WERI-Rb-1 (cell line): ENCODE measurements at places on chromosomes 13 and 19.

- DNase-seq: no peak
These were observed 678.5 kb upstream of the PCDH20 start for GRCh38 chr13:62093984-62094780.

- DNase-seq: no peak
These were observed 45.7 kb upstream of the F7 start for GRCh38 chr13:113059891-113060290.

DNA sequence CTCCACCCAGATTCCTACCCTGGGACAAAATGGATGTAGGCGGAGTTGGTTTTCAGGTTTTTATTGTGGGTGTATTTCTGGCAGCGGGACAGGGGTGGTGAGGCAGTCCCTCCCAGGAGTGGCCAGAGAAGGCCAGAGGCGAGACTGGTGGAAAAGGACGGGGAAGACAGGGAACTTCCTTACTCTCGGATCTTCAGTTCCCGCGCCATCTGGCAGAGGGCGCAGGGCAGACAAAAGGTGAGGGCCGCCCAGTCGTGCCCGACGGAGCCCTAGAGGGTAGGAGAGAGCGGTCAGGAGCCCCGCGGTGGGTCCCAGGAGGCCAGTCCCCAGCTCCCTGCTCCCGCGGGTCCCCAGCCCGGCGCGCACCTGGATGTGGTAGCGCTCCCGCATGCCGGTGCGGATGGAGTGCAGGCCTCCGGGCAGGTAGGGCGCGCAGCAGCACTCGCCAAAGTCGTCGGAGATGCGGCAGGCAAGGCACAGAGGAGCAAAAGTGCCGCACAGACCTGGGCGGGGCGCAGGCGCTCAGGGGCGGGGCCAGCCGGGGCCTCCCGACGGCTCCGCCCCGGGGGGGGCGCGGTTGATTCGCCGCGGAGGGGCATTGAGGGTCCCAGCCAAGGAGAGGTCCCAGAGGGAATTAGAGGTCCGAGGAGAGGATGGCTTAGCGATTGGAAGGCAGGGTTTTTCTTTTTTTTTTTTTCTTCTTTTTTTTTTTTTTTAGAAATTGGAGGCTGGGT is 3.0 kb downstream of the CNFN start:
- peak; percentile 89 for DNase-seq

DNA sequence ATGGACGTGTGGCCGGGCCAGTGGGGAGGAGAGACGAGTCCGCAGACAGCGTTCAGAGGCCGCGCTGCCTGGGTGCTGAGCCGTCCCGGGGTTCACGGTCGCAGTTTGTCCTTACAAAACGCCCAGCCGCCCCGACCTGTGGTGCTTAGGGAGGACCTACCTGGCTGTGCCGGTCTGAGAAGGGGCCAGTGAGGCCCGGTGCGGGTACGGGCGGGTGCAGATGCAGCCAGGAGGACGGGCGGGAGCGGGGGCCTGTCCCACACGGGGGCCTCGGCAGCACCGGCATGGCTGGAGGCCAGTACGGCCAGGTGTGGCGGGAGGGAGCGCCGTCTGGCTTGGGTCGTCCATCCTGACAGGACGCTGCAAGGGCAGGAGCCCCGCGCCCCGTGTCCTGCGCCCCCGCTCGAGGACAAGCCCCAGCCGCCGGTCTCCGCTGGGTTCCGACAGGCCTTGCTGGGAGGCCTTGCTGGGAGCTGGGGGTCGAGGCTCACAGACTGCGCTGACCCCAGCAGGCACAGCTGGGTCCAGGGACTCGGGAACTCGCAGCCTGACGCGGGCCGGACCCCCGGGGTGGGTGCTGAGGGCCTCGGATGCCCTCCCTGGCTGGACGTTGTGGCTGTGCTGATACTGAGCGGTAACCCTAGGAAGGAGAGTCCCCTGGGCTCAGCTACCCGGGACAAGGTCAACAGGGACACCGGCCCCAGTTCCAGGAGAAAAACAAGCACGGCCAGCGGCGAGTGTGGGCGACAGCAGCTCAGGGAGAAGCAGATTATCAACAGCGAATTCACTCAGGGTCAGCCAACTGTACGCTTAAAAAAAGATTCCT is 5.3 kb upstream of the PROZ start:
- DNase-seq: peak; percentile 58

DNA sequence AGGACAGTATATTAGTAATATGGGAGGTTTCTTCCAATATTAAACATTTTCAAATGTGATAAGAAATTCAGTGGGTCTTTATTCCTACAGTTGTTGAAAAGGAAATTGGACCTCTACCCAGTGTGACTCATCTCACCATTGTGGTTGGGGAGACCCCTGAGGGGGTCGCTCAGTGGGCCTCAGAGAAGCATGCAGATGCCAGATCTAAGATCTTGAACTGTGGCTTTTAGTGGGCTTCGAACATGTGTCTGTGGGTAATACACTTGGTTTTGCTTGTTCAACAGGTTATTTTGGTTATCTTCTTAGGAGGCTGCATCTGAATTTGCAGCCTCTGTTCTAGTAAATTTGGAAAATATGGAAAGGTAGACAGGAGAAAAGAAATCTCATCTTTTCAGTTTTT is 132.3 kb downstream of the PCCA start:
- no peak for DNase-seq

DNA sequence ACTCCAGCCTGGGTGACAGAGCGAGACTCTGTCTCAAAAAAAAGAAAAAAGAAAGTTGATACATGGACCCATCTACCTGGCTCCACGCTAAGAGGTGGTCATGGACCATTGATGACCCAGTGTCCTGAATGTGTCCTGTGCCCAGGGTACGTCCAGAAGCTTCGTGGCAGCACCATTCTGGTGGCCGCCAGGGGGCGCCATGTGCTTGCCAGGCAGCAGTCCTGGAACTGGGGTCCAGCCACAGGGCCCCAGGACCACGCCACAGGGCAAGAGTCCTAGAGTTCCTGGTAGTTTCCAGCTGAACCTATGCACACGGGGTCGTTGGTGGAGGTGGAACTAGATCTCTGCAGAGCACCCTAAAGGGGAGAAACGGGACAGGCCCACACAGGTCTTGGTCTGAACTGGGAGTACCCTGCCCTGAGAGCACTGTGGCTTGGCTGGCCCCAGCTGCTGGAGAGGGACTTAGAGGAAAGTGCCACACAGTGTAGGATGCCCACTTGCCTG is 19.9 kb upstream of the FBXO27 start:
- DNase-seq: peak; percentile 83

DNA sequence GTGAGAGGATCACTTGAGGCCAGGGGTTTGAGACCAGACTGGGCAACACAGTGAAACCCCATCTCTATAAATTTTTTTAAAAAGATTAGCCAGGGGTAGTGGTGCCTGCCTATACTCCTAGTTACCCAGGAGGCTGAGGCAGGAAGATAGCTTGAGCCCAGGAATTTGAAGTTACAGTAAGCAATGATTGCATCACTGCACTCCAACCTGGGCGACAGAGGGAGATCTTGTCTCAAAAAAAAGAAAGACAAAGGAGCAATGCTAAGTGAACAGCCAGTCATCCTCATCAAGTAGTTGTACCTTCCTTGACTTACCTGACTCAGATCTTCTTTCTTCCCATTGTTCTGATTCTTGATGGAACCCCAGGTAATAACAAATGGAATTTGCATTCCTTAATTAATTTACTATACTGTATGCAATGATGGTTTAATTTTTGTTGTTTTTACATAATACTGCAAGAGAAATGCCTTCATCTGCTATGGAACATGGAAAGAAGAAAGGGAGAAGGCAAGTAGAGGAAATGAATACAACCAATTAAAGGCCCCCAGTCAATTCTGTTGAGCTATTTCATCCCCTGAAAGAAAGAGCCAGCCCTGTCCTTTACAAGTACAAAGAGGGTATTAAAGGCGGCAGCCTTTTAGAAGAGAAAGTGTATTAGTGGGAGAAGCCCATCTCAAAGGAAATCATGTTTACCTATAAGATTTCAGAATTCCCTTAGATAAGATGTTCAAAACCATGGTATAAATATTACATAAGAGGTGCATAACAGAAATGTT is 316.7 kb downstream of the DIAPH3 start:
- DNase-seq: no peak

DNA sequence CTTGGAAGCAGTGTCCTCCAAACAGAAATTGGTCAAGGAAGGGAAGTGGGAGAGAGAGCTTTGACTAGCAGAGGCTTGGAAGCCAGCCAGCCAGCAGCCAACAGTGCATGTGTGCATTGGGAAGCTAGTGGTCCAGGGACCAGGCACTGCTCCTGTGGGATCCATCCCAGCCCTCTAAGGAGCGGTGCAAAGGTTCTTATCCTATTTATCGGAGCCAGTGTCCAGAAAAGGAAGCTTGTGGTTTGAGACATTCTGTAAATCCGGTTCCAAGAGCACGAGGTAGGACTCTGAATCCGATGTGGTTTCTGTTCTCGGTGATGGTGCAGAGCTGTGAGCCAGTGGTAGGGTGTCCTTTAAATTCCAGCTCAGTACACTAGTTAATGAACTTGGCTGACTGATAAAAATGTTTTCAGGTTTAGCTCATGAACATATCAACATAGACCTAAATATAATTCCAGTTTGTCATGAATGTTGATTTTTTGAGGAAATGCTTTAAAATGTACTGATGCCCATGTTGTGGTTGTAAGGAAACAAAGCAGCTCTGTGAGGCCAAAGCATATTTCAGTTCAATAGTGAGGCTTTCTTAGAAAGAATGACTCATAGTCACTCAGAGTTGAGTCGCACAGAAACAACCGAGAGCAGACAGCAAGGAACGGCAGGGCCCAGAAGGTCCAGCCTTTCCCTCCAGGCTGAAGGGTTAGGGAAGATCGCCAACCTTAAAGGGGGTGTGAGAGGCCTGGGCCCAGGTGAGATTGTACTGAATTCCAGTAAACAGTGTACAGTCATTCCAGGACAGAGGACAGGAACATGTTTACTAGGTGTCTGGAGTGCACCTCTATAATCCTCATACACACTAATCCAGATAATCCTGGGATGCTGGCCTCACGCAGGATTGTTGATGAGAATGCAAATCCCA is 21.5 kb upstream of the GARRE1 start:
- peak; percentile 53 for DNase-seq
